ENCODE measurements at places on chromosomes 16 and 17.

- no peak for DNase-seq
Measured at GRCh38 chr16:87812200-87812656, 46.4 kb upstream of the KLHDC4 start.

DNA sequence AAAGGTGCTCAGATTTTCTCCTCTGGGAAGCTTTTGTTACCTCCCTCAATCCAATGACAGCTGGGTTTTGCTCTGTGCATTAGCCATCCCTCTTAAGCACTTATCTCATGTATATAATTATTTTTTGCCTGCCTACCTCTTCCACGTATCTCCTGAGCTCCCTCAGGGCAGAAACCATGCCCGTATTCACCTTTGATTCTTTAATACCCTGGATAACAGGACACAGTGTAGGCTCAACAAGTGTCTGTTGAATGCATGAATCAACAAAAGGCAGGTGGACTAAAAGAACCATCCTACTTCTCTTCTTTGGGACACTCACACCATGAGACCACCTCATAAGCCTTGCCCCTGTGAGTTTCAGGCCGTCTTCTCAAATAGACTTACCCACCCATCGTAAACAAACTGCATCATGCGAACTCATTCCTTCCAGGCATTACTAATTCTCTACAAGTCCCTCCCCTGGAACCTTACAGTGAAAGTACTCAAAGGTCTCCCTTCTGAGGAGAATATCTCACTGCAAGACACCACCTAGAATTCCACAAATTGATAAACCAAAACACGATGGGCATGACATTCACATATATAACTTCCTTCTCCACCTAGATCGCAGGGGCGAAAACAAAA, 3.2 kb downstream of the ARHGAP17 start:
- no peak for DNase-seq

- DNase-seq: no peak
Measured at GRCh38 chr17:76417499-76418143, 33.2 kb downstream of the SPHK1 start.

GRCh38 chr16:88809068-88809675, 2.6 kb downstream of the APRT start:
- no peak for DNase-seq

GRCh38 chr17:10681866-10682446, 15.4 kb downstream of the SCO1 start:
- DNase-seq: peak; percentile 84

DNA sequence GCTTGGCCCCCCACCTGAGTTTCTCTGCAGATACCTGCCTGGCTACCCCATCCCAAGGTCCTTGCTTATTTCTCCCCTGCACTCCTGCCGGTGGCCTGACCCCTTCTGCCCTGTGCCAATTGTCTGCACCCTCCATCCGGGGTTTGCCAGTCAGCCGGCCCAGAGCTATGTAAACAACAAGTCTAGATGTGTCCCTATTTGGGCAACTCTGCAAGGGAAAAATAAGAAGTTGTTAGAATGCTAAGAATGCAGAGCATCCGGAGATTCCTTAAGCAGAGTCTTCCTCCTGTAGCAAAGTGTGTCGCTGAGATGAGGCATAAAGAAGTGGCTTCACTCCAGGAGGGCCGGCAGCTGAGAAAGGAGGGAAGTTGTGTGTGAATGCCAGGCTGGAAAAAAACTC, 46.6 kb downstream of the RGS9 start:
- peak; percentile 71 for DNase-seq

DNA sequence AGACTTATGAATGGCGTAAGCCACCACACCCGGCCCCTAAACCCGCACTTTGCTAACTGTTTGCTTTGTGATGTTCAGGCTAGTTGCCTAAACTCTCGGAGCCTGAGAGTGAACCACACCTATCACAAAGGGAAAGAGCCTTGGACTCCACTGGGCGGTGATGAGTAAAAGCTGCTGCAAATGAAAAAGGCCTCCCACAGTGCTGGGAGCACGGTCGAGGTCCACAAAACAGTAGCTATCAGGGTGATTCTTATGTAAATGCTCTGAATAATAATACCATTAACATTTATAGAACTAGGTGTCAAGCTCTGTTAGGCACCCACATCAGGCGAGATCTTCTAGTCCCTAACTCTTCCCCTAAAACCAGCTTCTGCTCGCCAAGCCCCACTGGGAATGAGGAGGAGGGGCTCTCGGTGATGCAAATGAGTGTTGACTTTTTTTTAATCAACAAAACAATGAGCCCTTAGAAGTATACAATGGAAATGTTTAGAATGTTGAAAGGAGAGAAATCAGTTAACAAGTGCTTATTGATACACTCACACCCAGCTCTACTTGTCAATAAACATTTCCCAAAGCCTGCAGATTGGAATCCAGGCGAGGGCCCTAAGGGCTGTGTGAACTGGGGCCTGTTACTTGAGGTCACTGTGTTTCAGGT, 19.8 kb downstream of the FBRS start:
- DNase-seq: no peak

- no peak for DNase-seq
Measured at GRCh38 chr16:30949650-30950515, 1.0 kb downstream of the ORAI3 start.

- DNase-seq: peak; percentile 53
Measured at GRCh38 chr17:16419929-16420271, 4.5 kb downstream of the TRPV2 start.

DNA sequence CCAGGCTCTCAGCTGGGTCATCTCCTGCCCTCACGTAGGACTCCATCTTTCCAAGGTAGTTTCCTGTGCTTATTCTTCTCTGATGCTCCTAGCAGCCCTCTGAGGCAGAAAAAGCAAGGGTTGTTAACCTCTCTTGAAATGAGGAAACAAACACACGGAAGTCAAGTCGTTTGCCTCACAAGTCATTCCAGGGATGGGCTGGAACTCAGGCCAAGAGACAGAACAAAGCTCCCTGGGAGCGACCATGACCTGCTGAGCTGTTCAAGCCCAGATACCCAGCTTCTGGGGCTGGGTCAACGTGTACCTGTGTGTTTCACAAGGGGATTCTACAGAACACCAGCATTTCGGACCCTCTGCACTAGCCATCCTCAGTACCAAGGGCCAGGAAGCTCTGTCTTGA, 28.1 kb downstream of the SRL start:
- DNase-seq: no peak

- no peak for DNase-seq
Measured at GRCh38 chr17:1972487-1973160, 52.5 kb downstream of the RTN4RL1 start.

DNA sequence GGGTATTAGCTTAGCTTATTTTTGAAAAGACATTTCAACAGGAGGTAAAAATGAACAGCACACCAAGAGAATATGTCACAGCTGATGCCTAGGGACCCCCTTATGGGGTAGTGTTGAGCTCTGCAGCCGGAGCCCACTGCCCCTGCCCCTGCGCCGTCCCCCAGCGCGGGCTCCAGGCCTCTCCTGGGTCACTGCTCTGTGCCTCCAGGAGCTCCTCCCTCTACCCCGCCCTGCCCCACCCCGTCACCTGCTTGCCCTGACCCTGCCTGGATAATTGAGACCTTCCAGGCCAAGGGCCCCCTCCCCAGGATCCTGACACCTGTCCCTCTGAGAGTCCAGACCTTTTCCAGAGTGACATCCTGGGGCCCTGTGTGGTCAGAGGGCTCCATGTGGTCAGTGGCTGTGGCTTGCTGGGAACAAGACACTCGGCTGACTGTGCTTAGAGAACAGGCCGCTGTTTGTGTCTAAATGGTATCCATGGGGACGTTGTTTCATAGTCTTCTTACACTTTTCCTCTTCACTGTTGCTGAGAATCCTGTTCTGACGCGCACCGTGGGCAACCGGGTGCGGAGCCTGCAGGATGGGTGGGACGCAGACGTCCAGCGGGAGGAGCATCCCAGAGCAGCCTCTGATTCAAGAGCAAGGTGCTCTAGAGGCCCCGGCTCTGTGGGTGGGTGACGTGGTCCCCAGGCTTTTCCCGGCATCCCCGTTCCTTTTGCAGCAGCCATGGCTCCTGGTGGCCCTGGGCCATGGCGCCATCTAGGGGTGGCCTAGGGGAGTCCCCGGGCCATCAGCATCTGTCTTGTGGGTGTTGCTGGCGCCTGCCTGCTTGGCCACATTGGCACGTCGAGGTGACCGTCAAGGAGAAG, 20.0 kb upstream of the WFIKKN1 start:
- DNase-seq: no peak

- DNase-seq: no peak
Measured at GRCh38 chr16:83475108-83475507, 332.7 kb upstream of the HSBP1 start.

- DNase-seq: peak; percentile 42
Measured at GRCh38 chr17:49021095-49021767, 24.0 kb downstream of the IGF2BP1 start.

DNA sequence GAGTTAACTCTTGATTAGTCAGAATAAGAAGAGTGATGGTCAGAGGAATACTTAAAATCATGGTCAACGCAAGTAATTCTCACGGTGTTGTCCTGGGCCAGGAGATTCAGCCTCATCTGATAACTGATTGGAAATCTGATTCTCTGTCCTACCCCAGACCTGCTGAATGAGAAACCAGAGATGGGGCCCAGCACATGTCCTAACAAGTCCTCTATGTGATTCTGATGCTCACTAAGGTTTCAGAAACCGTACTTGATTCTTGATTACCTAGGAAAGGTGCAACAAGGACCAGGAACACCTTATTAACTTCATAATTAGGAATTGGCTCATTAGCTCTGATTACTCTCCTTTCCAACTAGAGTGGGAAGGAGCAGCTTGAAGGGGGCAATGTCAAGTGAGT, 44.5 kb downstream of the ANKFY1 start:
- DNase-seq: no peak

GRCh38 chr17:57166803-57167202, 81.8 kb downstream of the AKAP1 start:
- no peak for DNase-seq

DNA sequence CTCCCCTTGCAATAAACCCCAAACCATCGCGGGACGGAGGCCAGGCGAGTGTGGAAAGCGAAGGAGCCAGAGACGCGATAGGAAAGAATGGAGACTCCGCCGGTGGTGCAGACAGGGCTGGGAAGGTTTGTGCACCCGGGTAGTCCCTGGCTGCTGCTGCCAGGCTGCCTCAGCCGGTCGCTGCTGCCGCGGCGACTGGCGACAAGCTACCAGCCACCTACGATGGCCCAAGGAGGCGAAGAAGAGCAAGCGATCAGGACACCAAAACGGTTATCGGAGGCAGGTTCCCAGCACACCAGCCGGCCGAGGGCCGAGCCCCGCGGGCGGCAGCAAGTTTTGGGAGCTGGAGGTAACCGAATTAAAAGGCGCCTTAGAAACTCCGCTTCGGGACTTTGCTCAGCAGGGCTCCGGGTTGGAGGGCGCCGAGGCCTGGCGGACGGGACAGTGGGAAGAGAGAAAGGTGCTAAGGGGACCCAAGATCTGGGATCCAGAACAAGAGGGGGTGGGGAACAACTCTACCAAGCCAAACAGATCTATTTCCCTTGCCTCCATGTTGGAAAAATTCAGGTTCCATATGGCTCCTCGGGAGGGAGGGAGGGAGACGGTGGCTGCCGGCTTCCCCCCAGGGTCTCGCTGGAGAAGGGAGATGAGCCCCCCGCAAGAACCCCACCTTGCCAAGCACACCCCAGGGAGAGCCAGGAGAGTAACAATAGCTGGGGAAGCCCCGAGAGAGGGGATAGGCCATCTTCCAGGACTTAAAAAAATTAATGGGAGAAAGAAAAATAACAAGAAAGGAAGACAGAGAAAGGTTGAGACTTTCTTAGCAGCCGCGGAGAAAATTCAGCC, 9.7 kb upstream of the HOXB2 start:
- DNase-seq: no peak

DNA sequence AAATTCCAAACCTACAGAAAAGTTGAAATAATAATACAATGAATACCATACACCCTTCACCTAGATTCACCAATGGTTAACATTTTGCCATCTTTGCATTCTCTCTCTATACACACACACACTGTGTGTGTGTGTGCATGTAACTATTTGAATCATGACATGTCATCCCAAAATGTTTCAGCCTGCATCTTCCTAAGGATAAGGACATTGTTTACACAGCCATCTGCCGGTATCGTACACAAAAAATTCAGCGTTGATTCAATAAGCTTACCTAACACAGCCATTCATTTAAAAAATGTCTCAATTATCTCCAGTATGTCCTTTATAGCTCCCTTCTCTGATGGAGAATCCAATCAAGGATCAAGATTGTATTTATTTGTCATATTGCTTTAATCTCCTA, 3.9 kb downstream of the MXRA7 start:
- DNase-seq: no peak

GRCh38 chr16:17850581-17851250, 380.0 kb upstream of the XYLT1 start:
- no peak for DNase-seq

GRCh38 chr17:28575126-28575795, 1.4 kb downstream of the ALDOC start:
- DNase-seq: no peak

DNA sequence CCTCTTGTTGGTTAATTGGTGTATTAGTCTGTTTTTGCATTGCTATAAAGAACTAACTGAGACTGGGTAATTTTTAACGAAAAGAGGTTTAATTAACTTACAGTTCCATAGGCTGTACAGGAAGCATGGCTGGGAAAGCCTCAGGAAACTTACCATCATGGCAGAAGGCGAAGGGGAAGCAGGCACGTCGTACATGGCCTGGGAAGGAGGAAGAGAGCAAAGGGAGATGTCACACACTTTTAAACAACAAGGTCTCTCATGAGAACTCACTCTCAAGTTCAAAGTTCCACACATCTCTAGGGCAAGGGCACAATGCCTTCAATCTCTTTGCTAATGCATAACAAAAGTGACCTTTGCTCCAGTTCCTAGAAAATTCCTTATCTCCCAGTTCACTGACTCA, 125.0 kb upstream of the IRX5 start:
- DNase-seq: no peak

- peak; percentile 66 for DNase-seq
Measured at GRCh38 chr16:87017371-87018012, 299.7 kb downstream of the C16orf95 start.

DNA sequence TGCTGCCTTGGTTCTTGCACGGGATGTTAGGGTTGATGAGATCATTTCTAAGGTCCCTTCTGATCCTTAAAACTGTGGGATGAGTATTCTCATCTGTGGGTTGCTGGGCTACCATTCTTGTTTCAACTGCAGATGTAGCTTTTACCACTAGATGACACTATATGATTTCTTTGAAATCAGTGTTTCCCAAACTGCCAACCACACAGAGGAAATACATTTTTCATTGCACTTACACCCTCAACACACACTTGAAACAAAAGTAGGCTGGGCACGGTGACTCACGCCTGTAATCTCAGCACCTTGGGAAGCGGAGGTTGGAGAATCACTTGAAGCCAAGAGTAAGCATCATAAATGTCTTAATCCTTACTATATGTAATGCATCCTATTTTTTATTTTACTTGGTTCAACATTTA, 15.3 kb downstream of the LCMT1 start:
- DNase-seq: peak; percentile 53

- no peak for DNase-seq
Measured at GRCh38 chr16:4372001-4372577, 441 bp downstream of the VASN start.

GRCh38 chr16:69476920-69477443, 52.6 kb downstream of the CYB5B start:
- peak; percentile 89 for DNase-seq

DNA sequence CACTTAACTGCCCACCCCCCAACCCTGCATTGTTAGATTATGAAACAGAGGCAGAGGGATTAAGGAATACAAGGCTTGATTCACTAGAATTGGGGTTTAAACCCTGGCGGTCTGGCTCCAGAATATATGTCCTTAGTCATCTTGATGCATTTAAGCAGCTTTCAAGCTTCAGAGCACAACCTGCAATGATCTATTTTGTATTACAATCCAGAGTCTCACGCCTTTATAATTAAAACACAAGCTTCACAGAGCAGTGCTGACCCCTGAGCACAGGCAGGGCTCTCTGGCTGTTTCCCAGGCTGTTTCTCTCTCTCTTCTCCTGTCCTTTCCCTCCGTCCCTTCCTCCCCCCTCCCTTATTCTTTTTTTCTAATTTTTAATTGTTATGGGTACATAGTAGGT, 209.1 kb downstream of the SPECC1 start:
- no peak for DNase-seq
